ENCODE measurements at places on chromosomes 4 and X.

DNA sequence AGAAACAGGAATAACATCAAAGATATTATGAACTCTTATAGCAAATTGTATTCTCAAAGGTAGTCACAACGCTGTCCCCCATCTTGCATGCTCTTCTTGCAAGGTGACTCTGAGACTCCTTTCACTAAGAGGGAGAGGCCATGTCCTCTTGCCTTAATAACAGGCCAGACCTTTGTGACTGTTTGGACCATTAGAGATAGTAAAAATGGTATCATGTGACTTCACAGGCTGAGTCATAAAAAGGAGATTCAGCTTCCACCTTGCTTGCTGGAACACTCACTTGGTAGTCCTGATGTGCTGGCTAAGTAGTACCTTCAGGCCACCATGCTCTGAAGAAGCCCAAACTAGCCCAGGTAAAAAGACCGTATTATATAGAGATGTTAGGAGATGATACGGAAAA, 143.8 kb downstream of the FBXW7 start:
- no peak for DNase-seq

GRCh38 chr4:185512516-185512915, 22.8 kb downstream of the PDLIM3 start:
- DNase-seq = no peak

DNA sequence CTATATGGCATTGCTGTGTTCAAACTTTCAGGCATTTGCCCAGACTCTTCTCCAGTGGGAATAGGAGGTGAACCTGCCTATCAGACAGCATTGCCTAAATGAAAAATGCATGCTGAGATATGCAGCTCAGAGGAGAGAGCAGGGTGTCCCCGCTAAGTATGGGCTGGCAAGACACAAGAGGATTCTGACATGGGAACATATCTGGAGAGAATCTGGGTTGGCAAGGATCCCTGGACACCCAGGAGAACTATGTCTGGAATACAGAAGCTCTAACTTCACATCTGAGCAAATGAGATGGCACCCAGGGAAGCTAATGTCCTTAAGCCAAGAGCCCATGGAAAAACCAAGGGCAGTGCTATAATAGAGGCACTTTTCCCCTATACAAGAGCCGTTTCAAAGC, 18.4 kb downstream of the PPARGC1A start:
- no peak for DNase-seq

DNA sequence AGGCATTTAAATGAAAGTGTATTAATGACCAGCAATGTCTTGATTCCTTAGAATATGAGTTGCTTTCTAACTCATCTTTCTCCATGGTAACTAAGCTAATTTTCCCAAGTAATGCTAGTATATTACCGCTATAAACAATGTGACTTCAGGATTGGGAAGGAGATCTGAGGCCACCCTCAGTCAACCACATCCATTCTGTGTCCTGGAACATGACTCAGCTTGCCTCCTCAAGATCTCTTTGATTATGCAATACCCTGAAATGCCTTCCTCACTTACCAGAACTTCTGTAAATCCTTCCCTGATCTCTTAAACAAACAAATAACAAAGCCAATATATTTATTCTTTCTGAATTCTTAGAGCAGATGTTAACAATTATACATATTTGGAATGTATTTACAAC, 1495.5 kb downstream of the PCDH18 start:
- DNase-seq = no peak

DNA sequence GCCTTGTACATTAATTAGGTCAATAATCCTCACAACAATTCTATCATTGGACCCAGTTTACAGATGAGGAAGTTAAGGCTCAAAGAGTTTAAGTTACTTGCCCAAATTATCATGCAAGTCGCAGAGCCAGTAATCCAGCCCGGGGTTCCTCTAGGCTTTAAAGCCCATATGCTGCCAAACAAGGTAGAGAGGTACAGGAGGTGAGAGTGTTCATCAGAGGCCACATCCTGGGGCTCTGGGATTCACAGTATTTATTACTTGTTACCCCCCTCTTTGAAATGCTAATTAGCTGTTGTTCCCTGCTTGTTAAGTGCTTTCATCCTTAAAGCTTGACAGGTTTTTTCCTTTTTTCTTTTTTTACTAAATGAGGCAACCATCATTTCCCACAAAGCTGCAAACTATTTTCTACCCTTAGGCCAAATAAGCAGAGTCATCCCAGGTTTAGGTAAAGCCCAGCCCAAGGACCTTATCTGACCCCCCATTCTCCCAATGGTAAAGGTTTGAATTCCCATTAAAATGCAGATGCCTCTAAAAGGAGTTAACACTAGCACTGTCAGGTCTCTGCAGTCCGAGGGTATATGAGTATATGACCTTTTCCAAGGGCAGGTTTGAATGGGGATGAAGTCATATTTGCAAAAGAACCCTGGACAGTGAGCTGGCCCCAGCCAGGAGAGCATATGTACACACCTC, 150.3 kb downstream of the SOX3 start:
- DNase-seq = no peak

DNA sequence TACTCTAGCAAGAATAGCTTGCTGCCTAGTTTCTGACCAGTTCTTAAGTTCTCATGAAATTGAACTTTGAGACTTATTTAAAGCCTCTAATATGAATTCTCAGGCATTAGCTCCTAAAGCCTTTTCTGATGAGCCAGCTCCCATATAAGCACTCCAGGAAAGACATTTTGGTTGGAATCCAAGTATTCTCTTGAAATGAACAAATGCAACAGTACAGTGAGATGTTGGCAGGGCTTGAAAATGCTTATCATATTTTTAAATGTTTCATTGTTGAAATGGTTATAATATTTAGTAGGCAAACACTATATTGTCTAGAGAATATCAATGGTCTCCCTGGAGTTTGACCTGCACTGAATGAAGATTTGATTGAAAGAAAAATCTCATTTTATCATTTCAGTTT, 240.3 kb downstream of the ANK2 start:
- DNase-seq = no peak

DNA sequence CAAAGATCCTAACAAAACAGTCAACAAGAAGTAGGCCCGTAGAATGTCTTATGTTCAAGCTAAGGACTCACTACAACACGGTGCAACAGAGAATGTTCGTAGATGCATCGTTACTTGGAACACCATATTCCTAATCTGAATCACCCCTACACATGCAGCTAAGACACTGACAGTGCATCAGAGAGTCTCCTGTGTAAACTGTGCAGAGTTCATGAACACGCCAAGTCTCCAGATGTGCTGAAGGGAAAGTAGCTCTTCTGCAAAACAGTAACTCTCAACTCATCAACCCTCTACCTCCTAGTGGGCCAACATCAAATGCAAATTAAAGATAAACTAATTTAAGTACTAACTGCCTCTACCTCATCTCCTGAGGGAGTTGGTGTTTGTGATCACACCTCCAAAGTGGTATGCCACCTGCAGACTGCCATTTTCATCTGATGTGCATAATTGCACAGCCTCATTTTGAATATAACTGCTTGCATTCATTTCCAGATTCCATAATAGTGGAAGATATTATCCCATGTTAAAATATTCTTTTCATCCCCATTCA, 73.5 kb downstream of the MOSPD2 start:
- DNase-seq = no peak

DNA sequence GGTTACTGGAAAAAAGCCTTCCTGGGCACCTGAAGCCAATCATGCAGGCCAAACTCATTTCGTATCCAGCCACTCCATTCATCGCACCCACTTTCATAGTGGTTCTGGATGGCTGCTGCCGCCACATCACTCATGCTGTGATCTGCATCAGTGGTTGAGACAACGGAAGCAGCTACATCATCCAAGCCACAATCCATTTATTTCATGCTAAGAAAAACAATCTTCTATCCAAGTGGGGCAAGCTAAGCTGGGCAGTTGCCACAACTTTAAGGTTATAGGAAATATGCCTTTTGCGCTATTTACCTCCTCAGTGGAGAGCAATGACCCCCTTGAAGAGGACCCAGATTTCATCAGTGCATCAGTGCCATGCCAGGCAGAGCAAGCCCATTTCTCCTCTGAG, 124.6 kb downstream of the GRIA3 start:
- DNase-seq = no peak

DNA sequence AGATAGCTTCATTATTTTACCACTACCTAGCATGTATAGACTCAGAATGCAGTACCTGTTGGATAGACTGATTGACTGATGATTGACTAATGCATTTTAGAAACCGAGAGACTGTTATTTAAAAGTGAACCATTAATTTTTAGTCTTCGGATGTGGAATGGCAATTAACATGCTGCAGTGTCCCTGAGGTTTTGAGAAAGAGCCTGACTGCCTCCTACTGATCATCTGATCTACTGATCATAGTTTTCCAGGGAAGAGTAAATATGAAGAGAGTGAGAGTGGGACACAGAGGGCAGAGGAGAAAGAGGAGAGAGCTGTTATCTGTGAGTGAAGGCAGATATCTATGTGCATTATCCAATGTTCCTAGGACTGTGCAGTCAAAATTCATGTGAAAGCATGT, 764.7 kb downstream of the TRIML1 start:
- no peak for DNase-seq

DNA sequence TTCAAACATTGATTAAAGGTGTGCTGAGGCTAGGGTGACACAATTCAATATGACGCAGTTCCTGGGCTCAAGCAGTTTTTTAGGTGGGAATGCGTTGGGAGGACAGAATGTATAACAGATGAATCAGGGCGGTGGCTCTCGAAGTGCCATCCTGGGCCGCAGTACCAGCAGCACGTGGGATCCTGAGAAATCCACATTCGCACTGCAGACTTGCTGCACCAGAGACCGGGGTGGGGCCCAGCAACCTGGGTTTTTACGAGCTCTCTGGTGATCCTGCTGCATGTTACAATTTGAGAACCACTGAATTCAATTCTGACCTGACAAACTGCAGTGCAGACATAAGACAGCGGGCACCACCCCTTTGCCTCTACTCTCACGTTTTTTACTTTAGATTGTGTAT, 30.4 kb downstream of the FAM149A start:
- DNase-seq = no peak

Data from CD4-positive, alpha-beta T cell treated with Interleukin-12 subunit alpha and Interleukin-12 subunit beta, for 1 hour (primary cell).